NCI-H2107 (cell line): ENCODE measurements at places on chromosomes 13 and 19.

GRCh38 chr19:5308451-5309437 is 31.9 kb downstream of the PTPRS start:
- peak; percentile 57 for DNase-seq

DNA sequence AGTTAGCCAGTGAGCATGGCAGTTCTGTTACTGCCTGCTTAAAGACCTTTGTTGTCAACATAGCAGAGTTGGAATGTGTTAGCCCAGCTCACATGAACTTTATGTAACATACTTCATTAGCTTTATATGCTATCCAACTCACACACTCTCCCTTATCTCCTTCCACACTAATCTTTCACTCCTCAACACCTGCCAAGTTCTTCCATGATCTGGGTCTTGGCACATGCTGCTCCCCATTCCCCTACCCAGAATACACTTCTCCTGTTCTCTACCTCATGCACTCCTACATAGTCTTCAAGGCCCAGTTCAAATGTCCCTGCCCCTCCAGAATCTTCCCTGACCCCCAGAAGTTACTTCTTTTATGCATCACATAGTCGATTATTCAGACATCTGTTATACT is 179.3 kb downstream of the KATNAL1 start:
- DNase-seq = no peak

GRCh38 chr13:94914895-94915294 is 202.6 kb upstream of the SOX21 start:
- no peak for DNase-seq

DNA sequence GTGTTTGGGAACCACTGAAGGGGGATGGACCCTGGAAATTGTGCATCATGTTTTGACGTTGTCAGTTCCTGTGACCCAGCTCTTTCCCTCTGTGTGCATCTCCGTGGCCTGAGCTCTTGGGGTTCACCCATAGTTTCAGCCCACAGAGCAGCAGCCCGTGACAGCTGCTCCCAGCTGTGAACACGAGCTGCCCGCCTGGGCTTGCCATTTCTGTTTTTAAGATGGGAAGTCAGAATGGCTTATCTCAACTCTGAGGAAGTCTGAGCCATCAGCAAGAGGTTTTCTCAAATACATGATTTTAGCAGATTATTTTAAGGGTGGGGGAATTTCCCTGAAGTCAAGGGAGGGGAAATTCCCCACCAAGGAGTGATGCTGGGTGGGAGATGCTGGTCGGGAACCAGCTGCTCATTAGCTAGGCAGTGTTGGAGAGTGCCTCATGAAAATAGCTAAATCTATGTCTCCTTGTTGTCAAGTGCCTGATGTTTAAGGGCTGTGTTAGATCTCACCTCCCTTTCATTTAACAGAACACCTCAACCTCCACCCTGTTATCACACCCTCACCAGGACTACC is 34.8 kb upstream of the C1QTNF9 start:
- no peak for DNase-seq

DNA sequence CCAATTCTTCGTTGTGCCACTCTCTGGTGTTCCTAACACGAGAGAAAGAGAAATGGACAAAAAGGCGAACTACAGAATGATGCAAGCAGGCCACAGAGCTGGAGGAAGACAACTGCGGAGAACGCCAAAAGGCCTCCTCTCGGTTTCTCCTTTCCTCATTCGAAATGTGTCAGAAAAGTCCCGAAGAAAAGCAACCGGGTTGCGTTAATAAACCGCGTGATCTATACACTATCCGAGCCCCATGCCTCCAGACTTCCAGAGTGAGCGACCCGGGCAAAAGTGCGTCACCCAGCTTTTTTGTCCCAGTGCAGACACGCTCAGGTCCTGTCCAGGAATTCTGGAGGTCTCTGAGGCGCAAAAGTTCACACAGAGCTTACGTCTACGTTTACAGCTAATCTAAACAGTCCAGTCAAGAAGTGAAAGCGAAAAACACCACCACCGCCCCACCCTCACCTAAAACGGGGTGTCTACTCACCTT is 413 bp downstream of the N4BP2L2 start:
- no peak for DNase-seq

- DNase-seq = no peak
Observed at GRCh38 chr19:42532891-42533290, 4.6 kb upstream of the CEACAM1 start.
